ENCODE measurements at places on chromosomes 7 and 10.

DNA sequence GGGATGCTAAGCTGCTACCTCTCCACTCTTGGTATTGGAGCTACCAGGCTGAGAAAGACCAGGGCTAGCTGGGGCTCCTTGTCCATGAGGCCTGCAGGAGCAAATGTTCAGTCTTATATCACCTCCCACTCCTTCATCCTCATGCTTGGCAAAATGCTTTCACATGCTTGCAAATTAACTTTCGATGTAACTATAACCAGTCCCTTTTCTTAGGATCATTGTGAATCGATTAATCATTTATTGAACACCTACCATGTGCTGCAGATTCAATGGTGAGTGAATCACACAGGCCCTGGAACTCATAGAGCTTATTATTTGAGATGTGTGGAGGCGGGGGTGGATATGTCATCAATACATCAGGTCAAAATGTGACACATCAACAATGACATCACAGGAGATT lies 138.6 kb downstream of the EMX2 start:
- DNase-seq = no peak

- no peak for DNase-seq
These were observed 112.5 kb downstream of the MYOF start for GRCh38 chr10:93369588-93370164.

GRCh38 chr10:118543714-118544400 lies 51.6 kb downstream of the PRLHR start:
- DNase-seq = no peak

DNA sequence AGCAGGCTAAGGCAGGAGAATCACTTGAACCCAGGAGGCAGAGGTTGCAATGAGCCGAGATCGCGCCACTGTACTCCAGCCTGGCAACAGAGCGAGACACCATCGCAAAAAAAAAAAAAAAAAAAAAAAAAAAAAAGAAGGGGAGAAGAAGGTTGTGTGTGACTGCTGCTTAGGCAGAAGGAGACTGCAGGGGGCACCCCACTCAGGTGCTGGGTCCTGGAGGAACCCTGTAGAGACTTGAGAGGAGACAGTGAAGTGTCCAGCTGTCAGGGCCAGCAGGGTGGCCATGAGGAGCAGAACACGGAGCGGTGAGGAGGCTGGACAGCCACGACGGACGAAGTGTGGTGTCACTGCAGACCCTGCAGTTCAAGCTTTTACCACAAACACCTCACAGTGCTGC lies 99.0 kb upstream of the NMT2 start:
- no peak for DNase-seq

- no peak for DNase-seq
These were observed 54.8 kb downstream of the TBXAS1 start for GRCh38 chr7:139883814-139884213.

DNA sequence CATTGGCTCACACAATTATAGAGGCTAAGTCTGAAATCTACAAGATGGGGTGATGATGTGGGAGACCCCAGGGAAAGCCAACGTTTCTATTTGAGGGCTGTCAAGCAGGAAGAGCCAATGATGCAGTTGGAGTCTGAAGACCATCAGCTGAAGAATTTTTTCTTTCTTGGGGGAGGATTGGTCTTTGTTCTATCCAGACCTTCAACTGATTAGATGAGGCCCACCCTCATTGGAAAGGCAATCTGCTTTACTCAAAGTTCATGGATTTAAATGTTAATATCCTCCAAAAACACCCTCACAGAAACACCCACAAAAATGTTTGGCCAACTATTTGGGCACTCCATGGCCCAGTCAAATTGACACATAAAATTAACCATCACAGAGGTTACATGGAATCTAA lies 44.3 kb upstream of the DNAJC1 start:
- DNase-seq = no peak

- DNase-seq = no peak
These were observed 21.3 kb upstream of the ANK3 start for GRCh38 chr10:60410970-60411369.

DNA sequence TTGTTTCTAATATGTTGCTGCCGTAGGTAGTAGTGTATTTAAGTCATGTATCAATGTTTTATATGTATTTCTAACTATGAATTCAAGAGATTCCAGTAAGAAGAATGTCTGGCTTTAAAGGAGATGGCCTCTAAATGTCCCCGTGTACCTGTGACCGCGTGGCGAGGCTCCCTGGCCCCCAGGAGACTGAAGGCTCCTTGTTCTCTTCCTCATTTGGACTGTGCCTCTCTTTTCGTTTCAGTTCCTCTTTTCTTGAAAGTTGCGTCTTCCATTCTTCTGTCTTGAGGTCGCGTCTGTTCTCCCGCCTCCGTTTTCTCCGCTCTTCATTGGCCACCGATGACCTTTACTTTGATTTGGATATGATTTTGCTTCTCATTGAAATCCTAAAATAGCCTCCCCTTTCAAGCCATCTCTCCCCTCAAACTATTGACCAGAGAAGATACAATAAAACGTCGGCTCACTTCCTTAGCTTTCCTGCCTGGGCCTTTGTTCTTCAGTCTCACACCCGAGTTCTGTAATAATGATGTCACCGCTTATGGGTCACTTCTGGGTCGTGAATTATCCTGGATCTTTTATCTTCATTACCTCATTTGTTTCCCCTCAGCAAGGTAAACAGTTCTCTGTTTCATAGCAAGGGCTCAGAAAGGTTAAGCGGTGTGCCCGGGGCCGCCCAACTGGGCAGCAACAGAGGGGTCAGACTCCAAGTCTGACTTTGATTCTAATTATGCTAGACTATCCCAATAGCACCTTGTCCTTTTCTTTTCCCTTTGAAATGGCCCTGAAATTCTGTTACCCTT lies 28.7 kb downstream of the WIPI2 start:
- DNase-seq = no peak

Data from T1000 (cell line).